Tibial nerve (tissue), 4 donors: ENCODE measurements at places on chromosomes 1 and 21. TPM values are rescaled to one million over a fixed set of nuclear protein-coding genes. Genes with fewer than 3 reads are reported as not detected.
A peak's percentile ranks its signal among the peaks of the same experiment; 100 is the strongest.

DNA sequence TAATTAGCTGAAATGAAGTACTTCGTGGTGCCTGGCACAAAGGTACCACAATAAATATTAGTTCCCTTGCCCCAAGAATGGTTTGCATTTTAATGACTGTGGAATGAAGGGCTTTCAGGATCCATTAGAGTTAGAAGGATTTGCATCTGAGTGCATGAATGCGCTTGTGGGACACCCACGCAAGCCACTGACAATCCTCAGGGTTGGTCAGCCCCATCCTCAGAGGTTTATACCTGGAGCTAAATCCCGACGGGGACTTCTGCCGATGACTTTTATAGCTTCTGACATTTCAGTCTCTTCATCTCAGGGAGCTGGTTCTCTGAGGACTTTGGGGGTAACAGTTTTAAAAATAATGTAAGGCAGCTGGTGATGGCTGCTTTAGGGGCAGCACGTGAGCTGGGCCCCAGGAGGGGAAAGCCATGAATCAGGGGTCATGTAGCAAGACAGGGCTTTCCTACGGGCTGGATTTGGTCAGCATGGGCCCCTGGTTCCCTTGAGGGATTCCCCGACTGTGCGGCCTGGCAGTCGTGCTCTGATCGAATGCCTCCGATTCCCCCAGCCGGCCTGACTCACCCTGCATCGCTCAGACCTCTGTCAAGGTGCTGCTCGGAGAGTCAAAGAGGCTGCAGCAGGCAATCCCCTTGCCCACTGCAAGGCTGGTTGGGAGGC, 20.8 kb upstream of the IL10 start:
- no peak for DNase-seq

DNA sequence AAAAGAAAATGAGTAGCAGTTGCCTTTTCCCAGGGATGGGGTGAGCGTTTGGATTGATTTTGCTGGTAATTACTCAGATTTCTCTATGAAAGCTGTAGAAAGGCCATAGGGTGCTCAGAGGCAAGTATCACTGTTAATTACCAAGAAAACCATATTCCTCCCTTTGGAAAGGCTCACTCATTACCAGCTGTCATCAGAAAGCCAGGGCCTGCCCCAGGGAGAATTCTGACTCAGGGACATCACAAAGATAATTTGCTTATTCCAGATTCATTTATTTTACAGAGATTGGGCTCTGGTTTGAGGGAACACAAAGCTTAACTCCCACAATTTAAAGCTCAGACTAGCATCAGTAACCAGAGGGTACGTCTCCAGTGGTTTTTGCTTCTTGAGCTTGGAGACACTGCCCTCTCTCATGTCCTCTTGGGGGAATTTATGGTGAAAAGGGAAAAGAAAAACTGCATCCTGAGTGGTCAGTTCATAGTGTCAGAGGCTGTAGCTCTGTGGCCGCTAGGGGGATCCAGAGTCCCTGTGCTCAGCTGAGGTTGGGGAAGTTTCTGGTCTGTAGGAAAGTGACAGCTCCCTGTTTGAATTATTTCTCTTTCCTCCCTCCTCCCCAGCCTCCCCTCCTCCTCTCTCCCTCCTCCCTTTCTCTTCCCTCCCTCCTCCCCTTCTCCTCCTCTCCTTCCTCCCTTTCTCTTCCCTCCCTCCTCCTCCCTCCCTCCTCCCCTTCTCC, 204.3 kb downstream of the KCNJ6 start:
- DNase-seq, result peak; percentile 24

- DNase-seq, result no peak
Measured at GRCh38 chr1:67811781-67812180, 21.5 kb downstream of the GNG12 start.

- no peak for DNase-seq
Measured at GRCh38 chr1:178353524-178353923, 143.2 kb downstream of the CLEC20A start.

- DNase-seq, result no peak
Measured at GRCh38 chr1:3071565-3072390, 2.8 kb downstream of the PRDM16 start.

GRCh38 chr1:228047183-228047466, 35.4 kb upstream of the ARF1 start:
- DNase-seq, result no peak

DNA sequence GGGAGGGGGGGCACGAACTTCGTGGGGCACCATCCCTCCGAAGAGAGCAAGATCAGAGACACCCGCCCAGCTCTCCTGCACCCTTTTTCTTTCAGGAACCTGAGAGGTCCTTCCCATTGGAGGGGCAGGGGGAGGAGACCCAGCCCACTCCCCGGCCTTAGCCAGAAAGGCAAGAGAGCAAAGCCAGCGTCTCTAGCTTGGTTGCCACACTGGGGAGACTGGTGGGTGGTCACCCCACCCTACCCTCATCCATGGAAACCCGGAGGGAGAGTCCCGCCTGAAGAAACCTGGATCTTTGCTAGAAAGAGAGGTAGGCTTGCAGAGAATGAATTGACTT, 246 bp downstream of the ATP2B4 start:
- DNase-seq, result no peak

GRCh38 chr1:109891930-109892329, 18.7 kb upstream of the CSF1 start:
- no peak for DNase-seq

GRCh38 chr1:66271216-66271903, 262.6 kb upstream of the SGIP1 start:
- DNase-seq, result peak; percentile 78

DNA sequence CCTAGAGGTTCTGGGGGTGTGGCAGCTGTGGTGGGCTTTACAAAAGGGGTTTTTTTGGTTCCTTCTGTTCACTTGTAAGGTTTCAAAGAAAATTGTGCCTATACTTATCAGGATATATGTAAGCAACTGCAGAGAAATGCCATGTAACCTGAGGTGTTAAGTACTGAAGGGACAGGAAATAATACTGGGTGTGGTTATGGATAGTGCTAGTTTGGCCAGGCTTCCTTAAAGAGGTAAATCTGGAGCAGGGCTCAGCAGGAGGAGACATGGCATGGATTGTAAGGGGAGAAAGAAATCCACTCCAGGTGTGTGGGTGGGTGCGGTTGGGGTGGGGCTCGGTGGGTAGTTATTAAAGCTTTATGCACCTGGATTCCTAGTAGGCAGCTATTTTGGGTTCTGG, 28.3 kb downstream of the KIRREL1 start:
- no peak for DNase-seq

DNA sequence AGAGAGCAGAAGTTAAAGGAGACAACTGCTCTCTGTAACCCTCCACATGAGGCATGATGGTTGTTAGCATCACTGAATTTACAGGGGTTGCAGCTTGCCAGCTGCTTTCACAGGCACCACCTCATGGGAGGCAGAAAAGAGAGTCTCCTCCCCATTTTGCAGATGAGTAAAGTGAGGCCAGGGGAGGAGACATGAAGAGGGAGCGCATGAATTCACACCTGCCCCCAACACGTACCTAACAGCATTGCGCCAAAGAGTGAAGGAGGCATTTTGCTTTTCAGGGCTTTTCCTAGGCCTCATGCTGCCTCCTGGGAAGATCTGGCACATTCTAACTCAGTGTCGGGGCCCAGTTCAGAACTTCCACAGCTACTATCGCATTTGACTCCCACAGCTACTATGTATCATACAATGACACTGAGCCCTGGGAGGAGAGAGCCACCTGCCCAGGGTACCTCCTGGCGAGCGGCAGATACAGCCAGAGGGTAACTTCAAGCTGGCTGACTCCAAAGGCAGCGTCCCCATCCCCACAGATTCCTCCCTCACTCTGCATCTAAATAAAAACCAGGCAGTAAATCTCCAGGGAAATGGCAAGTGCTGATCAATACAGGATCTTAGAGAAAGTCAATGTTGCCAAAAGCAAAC, 34.0 kb downstream of the GLIS1 start:
- DNase-seq, result no peak

GRCh38 chr1:112971006-112971405, 15.0 kb upstream of the SLC16A1 start:
- DNase-seq, result no peak

DNA sequence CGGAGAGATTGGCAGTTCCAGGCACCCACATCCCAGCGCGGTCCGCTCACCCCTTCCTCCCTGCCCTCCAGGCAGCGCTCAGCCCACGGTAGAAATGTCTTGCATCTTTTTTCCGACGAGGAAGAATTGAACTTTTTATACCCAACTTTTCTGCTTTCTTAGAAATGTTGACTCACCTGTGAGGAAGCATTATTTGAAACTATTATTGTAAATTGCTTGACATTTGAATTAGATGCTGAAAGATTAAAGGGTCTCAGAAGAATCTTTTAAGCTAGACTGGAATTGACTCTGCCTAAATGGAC, 912 bp upstream of the SIPA1L2 start:
- no peak for DNase-seq

DNA sequence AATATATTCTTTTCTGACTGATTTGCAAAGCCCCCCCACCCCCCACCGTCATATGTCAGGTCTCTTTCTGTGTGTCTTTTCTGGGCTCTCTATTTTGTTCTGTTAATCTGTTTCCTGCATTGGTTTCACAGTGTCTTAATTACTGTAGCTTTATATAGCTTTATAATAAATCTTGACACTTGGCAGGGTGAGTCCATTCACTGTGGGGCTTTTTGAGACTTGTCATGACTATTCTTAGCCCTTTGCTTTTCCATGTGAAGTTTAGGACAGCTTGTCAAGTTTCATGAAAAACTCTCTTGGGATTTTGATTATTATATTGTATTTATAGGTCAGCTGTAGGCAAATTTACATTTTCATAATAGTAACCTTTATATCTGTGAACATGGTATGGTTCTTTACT, 50.4 kb downstream of the MIGA1 start:
- DNase-seq, result no peak

- DNase-seq, result peak; percentile 55
Measured at GRCh38 chr1:207825719-207826556, 74.1 kb downstream of the CD46 start.

GRCh38 chr1:195831789-195832188, 776.5 kb downstream of the KCNT2 start:
- no peak for DNase-seq

GRCh38 chr1:65964123-65964522, 171.4 kb downstream of the PDE4B start:
- DNase-seq, result no peak

DNA sequence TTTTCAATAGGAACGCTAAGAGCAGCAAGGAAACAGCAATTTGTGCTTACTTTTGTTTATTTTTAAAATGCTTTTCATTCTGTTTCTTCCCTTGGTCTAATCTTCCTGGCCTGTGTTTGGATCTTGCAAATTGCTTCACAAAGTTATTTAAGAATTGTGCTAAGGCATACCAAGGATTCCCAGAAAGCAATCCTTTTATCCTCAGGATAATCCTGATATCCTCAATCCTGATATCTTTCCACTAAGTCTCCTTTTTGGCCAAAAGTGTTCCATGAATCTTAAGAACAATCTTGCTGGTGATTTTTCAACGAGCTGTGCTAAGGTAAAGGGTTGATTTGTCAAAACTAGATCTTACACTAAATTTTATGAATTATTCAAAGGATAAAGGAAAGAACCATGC, 1577.9 kb downstream of the PLA2G4A start:
- no peak for DNase-seq

- no peak for DNase-seq
Measured at GRCh38 chr1:211648980-211649934, 26.2 kb downstream of the NEK2 start.

GRCh38 chr1:220366269-220366668, 94.0 kb upstream of the RAB3GAP2 start:
- DNase-seq, result no peak

- no peak for DNase-seq
Measured at GRCh38 chr1:162666006-162666645, 33.9 kb downstream of the DDR2 start.

AGMAT gene
- total RNA-seq, result not detected

RHBDL2 gene
- not detected for total RNA-seq

SLC22A15 gene
- total RNA-seq, result 1.7 TPM

TEX38 gene
- not detected for total RNA-seq

FGR gene
- 63.9 TPM for total RNA-seq

ADAMTS4 gene
- total RNA-seq, result 9.0 TPM

DNAJC6 gene
- total RNA-seq, result 19.2 TPM

CR1L gene
- total RNA-seq, result not detected

SLC19A1 gene
- 3.3 TPM for total RNA-seq

CD52 gene
- not detected for total RNA-seq

FAM72D gene
- total RNA-seq, result not detected

E2F2 gene
- 0.20 TPM for total RNA-seq

SERPINC1 gene
- total RNA-seq, result not detected

AGRN gene
- total RNA-seq, result 26.5 TPM

LCK gene
- total RNA-seq, result 2.7 TPM

C1QC gene
- 209 TPM for total RNA-seq

GSTM1 gene
- 14.1 TPM for total RNA-seq

TMCC2 gene
- total RNA-seq, result 2.8 TPM

CNTN2 gene
- 6.1 TPM for total RNA-seq
